ENCODE measurements at places on chromosomes 1 and 21. TPM values are rescaled to one million over a fixed set of nuclear protein-coding genes. Genes with fewer than 3 reads are reported as not detected.

- no peak for DNase-seq
These were observed 433.3 kb downstream of the DISC1 start for GRCh38 chr1:232059726-232060374.

DNA sequence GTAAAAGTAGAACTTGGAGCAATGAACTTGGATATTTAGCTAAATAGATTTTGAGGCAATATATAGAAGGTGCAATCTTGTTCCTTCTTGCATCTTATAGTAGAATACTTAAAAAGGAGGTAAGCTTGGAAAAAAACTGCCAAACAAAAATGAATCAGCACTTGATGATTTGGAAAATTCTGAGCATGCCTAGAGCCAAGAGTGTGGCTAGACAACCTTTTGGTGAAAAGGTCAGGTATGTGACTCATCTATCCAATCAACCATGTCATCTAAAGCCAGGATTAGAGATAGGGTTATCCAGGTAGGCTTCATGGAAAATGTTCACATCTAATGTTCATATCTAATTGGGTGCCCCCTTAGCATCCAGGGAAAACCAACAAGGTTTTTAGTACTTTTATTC, 515.0 kb downstream of the COL11A1 start:
- DNase-seq, result no peak

Gene OR2T29
- total RNA-seq, result not detected

- DNase-seq, result no peak
These were observed 50.4 kb downstream of the TENT5C start for GRCh38 chr1:117656202-117656641.

DNA sequence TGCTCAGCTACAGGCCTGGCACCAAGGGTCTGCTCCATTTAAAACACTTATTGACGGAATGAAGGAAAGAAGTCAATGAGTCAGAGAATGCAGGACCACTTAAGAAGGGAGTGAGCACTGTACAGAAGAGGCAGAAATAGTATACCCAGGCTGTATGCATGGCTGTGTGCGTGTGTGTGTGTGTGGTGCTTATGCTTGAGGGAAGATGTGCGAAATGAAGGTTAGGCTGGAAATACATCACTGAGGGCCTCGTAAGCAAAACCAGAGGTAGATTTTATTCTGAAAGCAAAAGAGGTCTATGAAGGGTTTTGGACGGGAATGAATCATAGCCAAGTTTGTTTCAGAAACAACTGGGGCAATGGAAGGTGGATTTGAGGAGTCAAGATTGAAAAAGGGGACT, 9.7 kb upstream of the ADGRB2 start:
- DNase-seq, result no peak

Gene BMP8B
- total RNA-seq, result 2.0 TPM

DNA sequence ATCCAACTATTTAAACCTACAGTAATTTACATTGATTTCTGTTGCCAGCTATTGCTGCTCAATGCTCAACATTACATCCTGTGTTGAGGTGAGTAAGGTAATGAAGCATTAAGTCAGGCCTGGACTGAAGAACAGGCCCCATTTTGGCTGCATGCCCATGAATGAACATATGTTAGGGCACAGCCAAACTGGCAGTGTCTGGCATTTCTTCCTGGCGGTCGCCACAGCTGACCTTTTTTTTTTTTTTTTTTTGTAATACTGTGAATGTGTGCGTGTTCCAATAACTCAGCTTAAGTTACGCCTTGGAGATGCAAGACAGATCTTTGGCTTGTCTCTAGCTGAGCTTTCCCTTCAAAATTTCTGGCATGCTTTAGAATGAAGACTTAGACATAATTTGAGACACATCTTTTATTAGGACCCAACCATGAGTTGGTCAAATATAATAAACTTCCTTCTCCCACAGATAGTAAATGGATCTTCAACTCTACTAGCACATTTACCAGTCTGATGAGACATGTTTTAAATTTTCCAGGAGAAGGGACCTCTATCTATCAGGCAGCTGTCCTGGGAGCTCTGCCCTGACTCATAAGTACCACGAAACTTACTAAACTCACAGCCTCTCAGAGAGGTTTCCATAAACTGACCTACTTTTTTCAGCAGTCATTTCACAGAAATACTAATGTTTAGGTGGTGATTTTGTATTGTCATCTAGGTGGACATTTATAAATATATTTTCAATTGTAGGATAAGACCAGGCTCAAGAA, 341.1 kb upstream of the RUNX1 start:
- DNase-seq, result no peak

- no peak for DNase-seq
These were observed 25.7 kb downstream of the GPR161 start for GRCh38 chr1:168110896-168111545.

- DNase-seq, result no peak
These were observed 750 bp downstream of the NECAP2 start for GRCh38 chr1:16441282-16441665.

GRCh38 chr1:208628022-208628914, 384.1 kb upstream of the PLXNA2 start:
- no peak for DNase-seq

Gene SV2A
- total RNA-seq, result 0.81 TPM

GRCh38 chr21:42768324-42769121, 110.8 kb downstream of the WDR4 start:
- DNase-seq, result no peak
